ENCODE measurements at places on chromosomes 3 and 15.

- no peak for DNase-seq
These were observed 406.2 kb downstream of the LSAMP start for GRCh38 chr3:116038968-116039650.

DNA sequence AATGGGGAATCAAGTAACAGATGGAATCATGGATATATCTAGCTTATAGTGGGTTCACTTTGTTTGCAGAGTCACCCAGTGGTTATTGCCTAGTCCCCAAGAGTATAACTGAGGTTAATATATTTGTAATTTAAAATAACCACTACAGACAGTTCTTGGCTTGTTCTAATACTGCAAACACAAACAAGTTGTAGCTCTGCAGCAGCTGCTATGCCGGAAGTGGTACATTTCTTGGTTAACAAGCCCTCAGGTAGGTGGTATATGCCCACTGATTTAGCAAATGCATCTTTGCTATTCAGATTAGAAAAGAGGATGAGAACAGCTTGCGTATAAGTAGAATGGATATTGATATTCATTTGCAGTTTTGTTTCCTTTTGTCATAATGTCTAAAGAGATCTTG, 984.2 kb downstream of the SQOR start:
- DNase-seq, result no peak

DNA sequence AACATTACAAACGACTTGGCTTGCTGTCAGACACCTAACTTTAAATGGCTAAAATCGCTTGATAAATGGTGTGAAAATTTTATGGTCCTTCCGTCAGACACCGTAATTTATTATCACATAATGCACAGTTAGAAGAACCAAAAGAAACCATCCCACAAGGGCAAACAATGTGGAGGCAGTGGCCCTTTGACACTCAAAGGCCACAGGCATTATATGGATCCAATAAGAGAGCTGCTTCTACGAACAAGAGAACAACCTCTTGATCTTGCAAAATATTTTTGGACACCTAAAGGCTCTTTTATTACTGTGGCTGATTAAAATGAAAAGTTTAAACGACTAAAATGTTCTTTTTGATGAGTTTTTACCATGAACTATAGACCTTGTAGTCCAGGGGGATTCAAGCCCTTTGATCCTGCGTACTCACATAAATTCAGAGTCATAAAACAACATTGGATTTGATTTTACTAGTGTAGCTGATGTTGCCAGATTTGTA, 202.8 kb downstream of the FMN1 start:
- DNase-seq, result no peak

GRCh38 chr15:79901958-79902357, 5.1 kb upstream of the MTHFS start:
- no peak for DNase-seq

DNA sequence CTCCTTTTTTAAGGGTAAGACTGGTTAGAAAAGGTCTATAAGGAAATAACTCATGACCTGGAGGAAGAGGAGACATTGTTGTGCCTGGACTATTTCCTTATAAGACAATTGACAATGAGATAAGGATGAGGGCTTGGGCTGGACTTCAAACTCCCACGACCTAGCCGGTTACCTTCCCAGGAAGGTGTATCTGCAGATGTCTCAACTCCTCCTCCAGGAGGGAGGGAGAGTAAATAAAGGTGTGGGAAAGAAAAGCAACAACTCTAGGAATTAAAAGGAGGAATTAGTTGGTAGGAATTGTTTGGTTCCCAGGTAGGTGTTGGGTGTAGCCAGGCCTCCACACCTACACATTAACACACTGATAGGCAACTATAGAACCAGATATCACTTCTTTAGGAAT, 97.8 kb upstream of the TBL1XR1 start:
- no peak for DNase-seq

DNA sequence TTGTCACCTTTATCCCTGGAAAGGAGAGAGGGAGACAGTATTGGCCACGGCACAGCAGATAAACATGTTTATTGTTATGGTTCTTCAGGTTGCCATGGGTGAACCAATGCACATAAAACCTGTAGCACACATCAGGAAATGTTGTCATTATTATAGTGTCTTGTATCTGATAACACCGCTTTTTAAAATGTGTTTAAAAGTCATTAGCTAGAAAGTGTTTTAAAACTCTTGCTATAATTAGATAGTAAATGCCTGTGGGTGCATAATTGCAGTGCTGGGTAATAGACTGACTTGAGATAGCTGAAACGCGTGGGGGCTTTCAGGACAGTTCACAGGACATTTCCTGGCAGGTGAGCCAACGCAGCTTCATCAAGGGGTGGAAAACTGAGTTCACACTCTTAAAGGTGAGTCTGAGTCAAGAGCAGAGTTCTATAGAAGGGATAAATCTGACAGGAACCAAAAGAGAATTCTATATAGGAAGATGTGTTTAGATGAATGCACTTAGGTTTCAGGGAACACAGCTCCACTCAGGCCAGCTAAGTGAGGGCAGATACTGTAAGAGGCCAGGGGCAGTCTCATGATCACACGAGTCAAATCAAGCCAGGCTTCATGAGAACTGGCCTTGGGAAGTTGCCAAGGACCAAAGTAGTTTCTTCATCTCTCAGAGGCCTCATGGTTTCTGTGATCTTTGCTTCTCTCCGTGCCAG, 35.6 kb upstream of the PPP4R2 start:
- peak; percentile 85 for DNase-seq

DNA sequence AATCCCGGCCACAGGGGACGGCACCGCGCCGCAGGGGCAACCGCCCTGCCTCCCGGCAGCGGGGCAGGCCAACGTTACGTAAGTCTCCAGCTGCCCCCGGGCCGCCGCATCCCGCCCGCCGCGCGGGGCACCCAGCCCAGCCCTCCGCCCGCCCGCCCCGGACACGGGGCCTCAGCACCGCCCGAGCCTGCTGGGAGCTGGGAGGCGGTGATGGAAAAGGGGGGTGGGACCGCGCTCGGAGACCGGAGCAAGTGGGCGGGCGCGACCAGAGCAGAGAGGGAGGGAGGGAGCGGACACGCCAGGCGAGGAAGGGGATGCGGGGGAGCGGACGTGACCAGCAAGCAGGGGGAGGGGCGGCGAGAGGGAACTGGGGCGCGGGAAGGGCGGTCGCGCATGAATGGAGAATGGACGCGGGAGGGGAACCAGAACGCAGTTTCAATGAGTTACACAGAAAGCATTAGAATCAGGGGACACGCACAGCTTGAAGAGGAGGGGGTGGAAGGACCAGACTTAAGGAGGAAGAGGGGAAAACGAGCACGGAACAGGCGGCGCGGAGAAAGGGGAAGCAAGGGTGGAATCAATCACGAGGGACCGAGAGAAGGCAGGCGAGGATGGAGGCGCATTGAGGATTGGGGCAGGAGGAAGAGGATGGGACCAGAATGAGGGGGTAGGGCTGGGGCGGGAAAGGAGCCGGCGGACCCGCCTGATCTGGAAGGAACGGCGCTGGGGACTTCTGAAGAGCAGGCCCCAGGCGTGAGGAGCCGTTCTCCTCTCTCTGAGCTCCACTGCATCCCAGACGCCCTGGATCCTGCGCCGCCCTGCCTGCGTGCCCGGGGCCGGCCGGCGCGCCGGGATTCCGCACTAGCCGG, 559 bp downstream of the PKM start:
- peak; percentile 94 for DNase-seq

DNA sequence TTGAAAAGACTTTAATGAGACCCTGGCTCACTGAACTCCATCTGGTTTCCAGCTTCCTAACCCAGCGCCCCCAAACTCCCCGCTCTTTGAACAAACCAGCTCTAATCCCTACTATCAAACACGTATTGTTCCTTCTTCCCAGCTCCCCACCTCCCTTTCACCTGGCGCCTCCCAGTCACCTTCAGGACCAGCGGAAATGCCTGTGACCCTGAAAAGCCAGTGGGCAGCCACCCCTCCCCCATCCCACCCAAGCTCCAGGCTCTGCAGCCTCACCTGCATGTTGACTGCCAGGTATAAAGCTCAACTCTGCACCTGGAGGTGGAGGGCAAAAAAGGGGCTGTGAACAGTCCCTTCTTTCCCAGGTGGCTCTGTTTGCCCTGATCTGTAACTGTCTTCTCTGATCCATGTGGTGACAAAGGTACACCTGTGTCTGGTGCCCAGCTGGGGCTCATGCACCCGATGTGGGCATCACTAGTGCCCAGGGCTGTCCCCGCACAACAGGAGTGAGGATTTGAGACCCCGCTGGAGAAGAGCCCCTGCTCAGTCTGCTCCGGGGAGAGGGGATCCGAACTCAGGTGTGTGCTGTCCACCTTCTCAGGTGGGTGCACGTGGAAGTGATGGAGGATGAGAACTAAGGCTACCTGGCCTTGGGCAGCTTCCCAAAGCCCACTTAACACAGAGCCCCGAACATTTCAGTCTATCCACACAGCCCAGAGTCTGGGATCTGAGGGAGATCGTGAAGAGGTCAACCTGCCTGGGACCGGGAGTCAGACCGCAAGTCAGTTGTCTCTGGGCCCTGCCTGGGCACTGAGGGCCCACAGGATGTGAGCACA, 128.9 kb downstream of the NSMCE3 start:
- no peak for DNase-seq

- peak; percentile 58 for DNase-seq
These were observed 117.6 kb downstream of the CHST2 start for GRCh38 chr3:143237077-143237627.

DNA sequence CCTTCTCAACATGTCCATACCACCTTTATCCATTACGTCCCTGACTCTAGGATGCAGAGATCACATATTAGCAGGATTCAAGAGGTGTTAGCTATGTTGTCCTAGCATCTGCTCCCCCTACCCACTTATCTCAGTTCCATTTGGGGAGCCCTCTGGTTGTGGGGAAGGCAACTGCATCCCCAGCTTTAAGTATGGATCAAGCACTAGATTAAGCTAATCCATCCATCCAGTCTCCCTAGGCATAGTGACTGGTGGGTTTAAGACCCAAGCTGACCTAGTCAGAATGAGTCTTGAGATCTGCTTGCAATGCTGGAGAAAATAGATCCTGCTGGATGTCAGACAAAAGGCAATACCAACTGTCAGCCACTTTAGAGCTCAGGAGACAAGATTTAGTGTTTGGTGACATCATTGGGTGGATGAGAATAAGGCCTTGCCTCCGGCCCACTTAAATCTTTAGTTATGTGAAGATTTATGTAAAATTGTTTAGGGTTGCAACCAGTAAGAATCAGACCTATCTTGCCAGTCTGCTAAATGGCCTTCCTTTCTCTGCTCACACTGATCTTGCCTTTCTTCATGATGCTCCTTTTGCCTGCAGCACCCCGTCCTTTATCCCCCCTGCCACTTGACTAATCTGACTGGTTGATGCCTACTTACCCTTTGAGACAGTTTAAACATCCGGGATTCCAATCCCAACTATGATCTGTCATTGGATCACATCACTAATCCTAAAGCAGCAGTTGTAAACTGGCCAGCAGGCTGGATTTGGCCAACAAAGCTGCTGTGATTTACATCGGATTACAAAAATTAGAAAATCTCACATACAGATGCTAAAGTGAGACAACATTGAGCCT, 2.1 kb upstream of the ISY1 start:
- DNase-seq, result peak; percentile 12

DNA sequence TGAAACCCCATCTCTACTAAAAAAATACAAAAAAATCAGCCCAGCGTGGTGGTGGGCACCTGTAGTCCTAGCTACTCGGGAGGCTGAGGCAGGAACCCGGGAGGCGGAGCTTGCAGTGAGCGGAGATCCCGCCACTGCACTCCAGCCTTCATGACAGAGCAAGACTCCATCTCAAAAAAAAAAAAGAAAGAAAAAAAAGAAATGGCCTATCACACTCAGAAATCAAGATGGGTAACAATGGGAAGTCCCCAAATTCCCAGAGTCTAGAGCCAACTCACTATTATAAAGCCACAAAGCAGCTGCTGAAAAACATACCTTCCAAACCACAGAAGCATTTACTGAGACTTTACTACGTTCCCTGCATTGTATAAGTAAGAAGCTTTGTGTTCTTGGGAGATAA, 7.5 kb downstream of the HDGFL3 start:
- peak; percentile 71 for DNase-seq

DNA sequence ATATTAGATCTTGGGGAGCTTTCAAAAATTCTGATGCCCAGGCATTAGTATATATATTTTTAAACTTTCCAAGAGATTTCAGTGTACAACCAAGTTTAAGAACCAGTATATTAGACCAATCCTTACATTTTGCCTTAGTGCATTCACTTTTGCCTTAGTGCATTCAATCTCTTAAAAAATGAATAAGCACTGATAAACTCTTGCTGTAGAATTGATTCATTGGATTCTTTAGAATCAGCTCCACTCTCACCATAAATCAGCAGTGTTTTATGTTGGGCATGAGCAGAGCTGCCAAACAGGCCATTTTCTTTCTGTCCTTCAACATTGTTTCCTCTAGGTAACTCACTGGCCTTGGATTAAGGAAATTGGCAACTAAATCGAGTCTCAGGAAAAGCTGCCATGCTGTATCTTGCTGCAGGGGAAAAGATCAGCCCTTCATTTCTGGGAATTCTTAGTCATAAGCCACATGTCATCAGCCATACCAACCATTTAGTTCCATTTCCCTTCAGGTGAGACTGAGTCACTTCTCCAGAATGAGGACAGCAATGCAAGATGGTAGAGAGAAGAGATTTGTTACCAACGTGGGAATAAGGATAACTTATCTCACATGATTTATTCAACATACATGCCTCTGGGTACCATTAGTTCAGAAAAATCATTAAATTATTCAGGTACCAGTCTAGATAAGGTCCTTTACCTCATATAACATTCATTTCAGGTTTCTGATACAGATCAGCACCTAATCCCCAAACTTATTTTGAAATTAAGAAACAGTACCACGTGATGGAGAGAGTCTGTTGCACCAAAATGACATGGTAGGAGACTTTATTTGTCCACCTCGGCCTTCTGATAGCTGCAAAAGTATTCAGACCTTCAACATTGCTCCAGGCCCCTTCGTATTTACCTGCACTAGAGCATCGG, 192.5 kb downstream of the P3H2 start:
- peak; percentile 93 for DNase-seq

DNA sequence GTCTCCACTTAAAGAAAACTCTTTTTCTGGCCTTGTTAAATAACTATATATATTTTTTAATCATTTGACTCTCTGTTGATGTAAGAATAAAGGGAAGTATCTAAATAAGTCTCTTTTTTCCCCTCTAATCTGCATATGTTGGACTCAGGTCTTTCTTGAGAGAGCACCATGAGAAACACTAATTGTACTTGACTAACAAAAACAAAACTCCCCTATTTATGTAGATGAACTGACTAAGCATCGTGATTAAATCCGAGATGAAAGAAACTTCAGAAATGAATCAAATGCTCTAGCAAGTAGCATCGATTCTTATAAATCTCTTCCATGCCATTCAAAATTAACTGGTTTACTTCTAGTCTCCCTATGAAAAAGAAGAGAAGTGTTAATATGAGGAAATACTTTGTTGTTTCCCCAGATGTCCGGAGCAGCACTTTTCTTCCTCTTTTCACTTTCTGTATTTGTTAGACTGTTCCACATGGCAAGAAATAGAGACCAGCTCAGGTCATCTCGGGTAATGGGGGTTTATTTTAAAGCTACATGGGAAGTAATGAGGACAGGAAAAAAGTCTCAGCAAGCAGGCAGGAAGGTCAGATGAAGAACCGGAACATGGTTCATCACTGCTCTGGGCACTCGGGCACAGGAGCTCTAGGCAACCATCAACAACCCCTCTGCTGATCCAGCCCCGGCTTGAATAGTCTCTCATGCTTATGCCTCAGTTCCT, 288.3 kb downstream of the CNTN6 start:
- DNase-seq, result no peak
